Activated CD4-positive, alpha-beta T cell treated with anti-CD3 and anti-CD28 coated beads for 36 hours (primary cell): ENCODE measurements at places on chromosomes 5 and 9. TPM values are rescaled to one million over a fixed set of nuclear protein-coding genes. Genes with fewer than 3 reads are reported as not detected.

The LECT2 gene
- not detected for total RNA-seq

The GPR151 gene
- not detected for total RNA-seq

The ZNF300 gene
- 2.4 TPM for total RNA-seq

The CRB2 gene
- total RNA-seq: not detected

The LCN12 gene
- 1.1 TPM for total RNA-seq

The NUP155 gene
- 94.9 TPM for total RNA-seq

The RALGDS gene
- 65.1 TPM for total RNA-seq

The PCDHA12 gene
- total RNA-seq: not detected

The SPRY4 gene
- total RNA-seq: 0.98 TPM

The NIM1K gene
- total RNA-seq: 2.1 TPM

The GABRP gene
- total RNA-seq: not detected

The GMCL2 gene
- not detected for total RNA-seq

The SERF1A gene
- total RNA-seq: 1.1 TPM

The GPR150 gene
- 0.37 TPM for total RNA-seq

The ZBED3 gene
- 2.9 TPM for total RNA-seq

The TXNDC15 gene
- total RNA-seq: 29.1 TPM

The CCL27 gene
- total RNA-seq: 0.23 TPM

The TRPM3 gene
- total RNA-seq: not detected
